ENCODE measurements at places on chromosomes 4 and X. TPM values are rescaled to one million over a fixed set of nuclear protein-coding genes. Genes with fewer than 3 reads are reported as not detected.

DNA sequence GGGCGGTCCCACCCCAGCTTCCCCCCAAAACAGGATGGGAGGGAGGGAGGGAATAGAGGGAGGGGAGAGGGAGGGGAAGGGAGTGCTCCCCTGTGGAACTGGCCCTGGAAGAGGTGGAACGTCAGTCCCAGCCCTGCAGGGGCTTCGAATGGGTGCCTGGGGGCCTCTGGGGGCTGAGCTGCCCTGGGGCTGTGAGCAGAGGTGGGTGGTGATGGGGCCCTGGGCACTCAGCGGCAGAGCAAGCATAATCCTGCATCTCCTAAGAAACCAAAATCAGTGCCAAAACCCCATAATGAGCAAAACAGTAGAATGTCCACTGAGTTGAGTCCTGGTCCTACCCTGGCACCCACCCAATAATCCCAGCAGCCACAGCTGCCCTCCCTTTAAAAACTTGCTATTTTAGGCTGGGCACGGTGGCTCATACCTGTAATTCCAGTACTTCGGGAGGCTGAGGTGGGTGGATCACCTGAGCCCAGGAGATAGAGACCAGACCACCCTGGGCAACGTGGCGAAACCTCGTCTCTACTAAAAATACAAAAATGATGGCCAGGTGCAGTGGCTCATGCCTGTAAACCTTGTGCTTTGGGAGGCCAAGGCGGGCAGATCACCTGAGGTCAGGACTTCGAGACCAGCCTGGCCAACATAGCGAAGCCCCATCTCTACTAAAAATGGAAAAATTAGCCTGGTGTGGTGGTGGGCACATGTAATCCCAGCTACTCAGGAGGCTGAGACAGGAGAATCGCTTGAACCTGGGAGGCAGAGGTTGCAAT, 11.1 kb downstream of the DOK7 start:
- no peak for DNase-seq

GRCh38 chr4:187501731-187502130, 493.8 kb upstream of the ZFP42 start:
- DNase-seq: no peak

GRCh38 chr4:87523307-87523706, 5.9 kb downstream of the SPARCL1 start:
- no peak for DNase-seq

- DNase-seq: no peak
These were observed 67.6 kb upstream of the GUCY1A1 start for GRCh38 chr4:155599085-155599484.

DNA sequence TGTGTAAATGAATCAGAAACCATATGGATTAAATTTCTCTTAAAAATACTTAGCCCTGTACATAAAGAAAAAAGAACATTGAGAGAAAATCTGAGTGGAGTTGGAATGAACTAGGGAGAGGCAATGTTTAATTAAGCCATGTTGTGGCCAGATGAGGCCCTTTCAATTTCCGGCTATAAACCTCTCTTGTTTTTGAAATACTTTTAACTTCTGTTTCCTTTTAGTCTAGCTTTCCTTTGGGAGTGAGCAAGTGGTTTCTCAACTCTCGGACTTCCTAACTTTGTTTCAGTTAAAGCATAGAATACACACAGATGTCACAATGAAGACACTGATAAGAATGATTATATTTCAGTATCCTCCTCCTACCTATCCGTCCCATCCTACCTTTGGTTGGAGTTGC, 197.2 kb downstream of the ARHGAP24 start:
- DNase-seq: no peak

- no peak for DNase-seq
These were observed 61.1 kb downstream of the FBXO8 start for GRCh38 chr4:174222266-174222872.

- DNase-seq: no peak
These were observed 288.3 kb downstream of the CHIC1 start for GRCh38 chrX:73851014-73852009.

GRCh38 chr4:118865091-118865708, 23.5 kb upstream of the SYNPO2 start:
- DNase-seq: no peak

DNA sequence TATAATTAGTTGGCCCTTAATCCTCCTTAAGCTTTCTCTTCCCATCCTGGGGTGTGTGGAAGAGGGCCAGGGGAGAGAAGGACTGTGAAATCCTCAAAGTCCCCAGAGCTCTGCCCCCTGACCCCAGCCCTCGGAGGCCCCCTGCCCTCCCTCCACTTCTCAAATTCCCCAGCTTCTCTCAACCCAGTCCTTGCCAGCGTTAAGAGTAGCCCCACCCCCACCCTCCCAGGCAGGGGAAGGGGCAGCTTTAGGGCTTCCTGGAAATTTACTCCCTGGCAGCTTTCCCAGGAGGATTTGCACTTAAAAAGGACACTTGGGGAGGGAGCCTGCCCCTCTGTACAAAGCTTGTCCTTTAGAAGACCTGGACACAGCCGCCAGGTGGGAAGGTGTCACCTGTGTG, 11.8 kb upstream of the CD40LG start:
- DNase-seq: no peak

DNA sequence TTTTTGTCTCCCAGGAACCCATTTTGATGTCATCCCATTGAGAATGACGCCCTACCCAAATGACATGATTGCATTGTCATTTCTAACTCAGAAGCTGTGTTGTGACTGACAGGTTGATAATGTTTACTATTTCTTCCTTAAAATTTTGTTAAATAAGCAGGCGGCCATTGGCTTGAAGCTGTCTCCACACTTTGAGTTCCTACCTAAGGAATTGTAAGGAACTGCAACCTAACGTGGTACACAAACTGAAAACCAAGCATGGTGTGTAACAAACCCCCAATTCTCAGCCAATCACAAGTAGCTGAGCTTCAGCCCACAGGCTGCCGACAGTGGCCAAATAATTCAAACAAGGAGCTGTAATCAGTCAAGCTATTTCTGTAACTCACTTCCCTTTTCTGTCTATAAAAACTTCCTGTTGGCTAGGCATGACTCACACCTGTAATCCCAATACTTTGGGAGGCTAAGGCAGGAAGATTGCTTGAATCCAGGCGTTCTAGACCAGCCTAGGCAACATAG, 2.9 kb upstream of the MND1 start:
- DNase-seq: no peak

GRCh38 chr4:7964890-7965662, 25.4 kb upstream of the AFAP1 start:
- DNase-seq: no peak

- no peak for DNase-seq
These were observed 496.0 kb upstream of the AGA start for GRCh38 chr4:177938226-177938625.

DNA sequence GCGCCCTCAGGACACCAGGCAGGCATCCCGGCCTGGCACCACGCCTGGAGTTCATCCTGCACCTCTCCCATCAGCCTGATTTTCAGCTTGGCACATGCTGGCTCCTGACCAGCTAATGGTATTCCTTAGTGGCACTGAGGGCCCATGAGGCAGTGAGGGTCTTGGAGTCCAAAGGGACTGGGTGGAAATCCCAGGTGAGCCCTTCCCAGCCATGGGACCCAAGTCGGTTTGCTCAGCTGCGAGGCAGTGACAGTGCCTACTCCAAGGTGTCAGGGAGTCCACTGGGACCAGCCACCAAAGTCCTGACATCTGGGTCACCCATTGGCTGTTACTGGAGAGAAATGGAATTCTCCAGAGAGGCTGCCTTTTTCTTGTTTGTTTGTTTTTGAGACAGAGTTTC, 4.9 kb downstream of the SSR4 start:
- no peak for DNase-seq

DNA sequence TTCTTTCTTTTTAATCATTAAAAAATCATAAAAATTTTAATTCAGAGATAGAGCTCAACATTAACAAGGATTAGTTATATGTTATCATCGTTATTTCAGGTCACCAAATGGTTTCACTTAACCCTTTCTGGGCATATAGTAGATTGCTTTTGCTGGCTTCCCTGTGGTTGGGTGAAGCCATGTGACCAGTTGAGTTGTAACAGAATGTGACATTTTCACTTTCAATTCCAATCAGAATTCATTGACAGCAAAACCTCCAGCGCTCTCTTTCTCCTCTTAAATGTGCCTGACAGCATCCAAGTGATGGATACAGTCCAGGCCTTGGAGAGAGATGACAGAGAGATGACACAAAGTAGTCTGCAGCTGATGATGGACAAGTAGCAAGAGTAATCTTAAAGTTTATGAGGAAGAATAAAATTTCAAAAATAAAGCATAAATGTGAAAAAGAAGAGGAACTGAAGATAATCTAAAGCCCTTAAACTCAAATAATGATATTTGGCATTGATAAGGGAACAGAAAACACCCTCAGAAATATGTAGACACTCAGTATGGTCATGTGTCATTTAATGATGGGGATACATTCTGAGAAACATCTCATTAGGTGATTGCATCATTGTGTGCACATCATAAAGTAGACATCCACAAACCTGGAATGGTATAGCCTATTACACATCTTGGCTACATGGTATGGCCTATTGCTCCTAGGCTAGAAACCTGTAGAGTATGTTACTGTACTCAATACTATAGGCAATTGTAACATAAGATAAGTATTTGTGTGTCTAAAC, 92.3 kb upstream of the QRFPR start:
- DNase-seq: no peak

GRCh38 chrX:12824944-12825343, 33.7 kb downstream of the PRPS2 start:
- DNase-seq: no peak

DNA sequence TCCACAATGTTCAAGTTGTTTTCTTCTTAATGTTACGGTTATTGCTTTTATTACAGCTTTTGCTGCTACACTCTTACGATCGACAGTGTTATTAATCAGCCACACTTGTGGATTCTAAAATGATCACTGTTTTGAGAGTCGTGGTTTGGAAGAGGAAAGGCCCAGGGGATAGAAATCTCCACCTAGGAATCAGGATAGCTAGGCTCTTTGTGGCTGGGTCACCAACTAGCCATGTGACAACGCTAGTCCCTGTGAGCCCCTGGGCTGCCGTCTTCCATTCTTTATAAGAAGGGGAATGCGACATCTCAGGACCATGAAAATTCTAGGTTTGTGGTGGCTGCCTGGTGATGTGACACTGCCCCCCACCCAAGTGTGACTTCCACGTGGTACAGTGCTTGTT, 380 bp downstream of the SLC34A2 start:
- DNase-seq: no peak

GRCh38 chr4:102007959-102008425, 217.5 kb downstream of the BANK1 start:
- no peak for DNase-seq

DNA sequence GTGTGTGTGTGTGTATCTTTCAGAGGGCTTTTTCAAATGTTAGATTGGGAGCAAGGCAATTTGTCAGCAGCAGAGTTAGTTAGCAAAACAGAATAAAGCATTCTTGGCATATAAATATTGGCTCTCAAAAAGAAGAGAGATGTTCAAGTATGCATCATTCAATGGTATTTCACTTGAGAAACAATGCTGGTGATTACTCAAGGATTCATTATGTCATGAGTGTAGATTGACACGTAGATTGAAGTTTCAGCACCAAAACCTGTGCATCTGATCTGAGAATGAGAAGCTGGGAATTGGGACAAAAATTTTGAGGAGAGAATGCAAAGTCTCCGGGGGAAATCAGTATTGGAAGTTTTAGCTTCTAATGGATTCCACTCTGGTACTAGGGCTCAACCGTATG, 241.4 kb downstream of the FRMPD4 start:
- DNase-seq: no peak

- no peak for DNase-seq
These were observed 21.2 kb upstream of the HGFAC start for GRCh38 chr4:3420606-3420955.

DNA sequence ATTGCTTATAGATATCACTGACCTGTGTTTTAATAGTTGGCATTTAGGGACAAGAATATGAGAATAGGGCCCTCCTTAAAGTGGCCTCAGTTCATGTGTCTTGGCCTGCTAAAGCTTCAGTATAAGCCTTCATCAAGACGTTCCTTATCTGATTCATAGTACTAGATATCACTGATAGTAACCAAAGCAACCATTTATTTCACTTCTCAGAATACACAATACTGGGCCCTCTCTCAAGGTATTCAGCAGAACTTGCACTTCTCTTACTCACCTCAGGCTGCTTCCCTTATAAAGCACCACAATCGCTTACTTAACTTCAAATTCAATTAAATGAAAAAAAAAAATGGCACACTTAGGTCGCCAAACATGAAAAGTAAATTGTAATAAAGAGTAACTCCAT, 259.4 kb upstream of the PCDH7 start:
- no peak for DNase-seq

DNA sequence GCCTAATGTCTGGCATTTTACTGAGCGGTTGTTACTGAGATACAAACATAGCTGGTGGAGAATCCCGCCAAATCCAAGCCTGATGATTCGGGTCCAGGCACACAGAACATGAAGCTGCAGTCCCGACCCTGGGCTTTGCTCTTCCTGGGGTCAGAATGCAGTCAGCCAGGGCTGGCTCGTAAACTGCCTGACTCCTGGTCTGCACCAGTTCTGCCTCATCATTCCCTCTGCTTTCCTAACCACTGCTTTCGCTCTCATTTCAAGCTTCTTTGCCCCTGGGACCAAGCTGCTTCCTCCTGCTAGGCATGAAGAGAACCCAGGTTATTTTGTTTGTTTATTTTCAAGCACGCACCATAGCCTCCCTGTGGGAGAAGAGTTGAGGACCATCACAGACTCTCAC, 39.3 kb downstream of the GATB start:
- DNase-seq: no peak

DNA sequence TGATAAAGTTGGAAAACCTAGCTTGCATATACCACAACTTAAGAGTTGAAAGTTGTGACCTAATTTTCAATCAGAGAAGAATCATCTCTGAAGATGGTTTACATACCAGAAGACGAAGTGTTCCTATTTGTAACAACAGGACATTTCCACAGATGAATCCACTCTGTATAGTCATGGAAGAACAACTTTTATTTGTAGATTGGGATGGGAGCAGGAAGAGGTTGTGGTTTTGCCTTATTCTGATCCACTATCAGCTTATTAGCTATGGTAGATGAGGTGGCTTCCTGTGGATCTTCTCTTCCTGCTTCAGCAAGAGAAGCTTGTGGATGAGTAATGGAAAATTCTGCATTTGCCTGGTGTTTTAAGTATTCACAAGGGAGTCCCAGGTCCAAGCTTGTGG, 18.6 kb upstream of the SUPT20HL1 start:
- no peak for DNase-seq

DNA sequence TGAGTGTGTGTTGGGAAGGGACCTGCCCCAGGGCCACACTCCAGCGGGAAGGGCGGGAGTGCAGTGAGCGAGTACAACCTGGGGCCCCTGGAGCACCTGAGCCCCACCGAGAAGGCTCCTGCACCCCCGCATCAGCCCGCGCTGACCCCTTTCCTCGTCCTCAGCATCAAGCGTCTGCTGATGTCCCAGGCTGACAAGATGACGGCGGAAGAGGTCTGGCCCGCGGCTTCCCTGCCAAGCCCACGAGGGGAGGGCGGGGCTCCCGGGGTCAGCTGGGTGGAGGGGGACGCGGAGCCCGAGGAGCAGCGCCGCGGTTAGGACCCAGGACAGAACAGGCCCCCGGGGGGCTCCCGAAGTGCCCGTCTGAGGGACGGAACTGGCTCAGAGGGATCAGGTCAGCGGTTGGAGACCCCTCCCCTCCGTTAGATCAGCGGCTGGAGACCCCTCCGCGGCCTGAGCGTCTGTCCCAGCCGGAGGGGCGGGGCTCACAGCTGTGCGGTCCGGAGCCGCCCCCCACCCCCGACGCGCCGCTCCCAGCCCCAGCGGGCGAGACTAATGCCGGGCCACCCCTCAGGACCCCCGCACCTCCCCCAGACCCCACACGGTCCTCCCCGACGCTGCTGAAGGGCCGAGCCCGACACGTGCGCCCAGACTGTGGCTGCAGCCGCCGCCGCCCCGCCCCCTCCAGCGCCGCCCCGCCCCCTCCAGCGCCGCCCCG, 6.7 kb downstream of the MYL5 start:
- DNase-seq: no peak

GPC3 gene
- 58.6 TPM for total RNA-seq

SATL1 gene
- total RNA-seq: not detected

LONRF3 gene
- total RNA-seq: 13.1 TPM

Data from mesenteric fat pad (tissue), 1 donor.